Naive B cell (primary cell): ENCODE measurements at places on chromosomes 11 and 22. TPM values are rescaled to one million over a fixed set of nuclear protein-coding genes. Genes with fewer than 3 reads are reported as not detected.

The MUC5AC gene
- not detected for polyA plus RNA-seq

The DEPDC7 gene
- not detected for polyA plus RNA-seq

The SLC22A9 gene
- not detected for polyA plus RNA-seq

The DNHD1 gene
- 2.0 TPM for polyA plus RNA-seq

The PRR33 gene
- 0.08 TPM for polyA plus RNA-seq

The APOC3 gene
- not detected for polyA plus RNA-seq

The RRP8 gene
- 20.5 TPM for polyA plus RNA-seq

The MFRP gene
- not detected for polyA plus RNA-seq

The USP2 gene
- polyA plus RNA-seq: not detected

The SEPTIN3 gene
- polyA plus RNA-seq: not detected

The SAA1 gene
- not detected for polyA plus RNA-seq

The LRP4 gene
- polyA plus RNA-seq: not detected

The SCUBE2 gene
- polyA plus RNA-seq: not detected

The MMP27 gene
- not detected for polyA plus RNA-seq

The GLB1L2 gene
- 0.09 TPM for polyA plus RNA-seq

The POU2F3 gene
- polyA plus RNA-seq: not detected

The FAM180B gene
- polyA plus RNA-seq: not detected

The FOSL1 gene
- not detected for polyA plus RNA-seq

The NRIP3 gene
- not detected for polyA plus RNA-seq

The OR52M1 gene
- polyA plus RNA-seq: not detected

The ZNF280A gene
- polyA plus RNA-seq: not detected

The ACTN3 gene
- polyA plus RNA-seq: not detected

The SMIM35 gene
- polyA plus RNA-seq: 0.77 TPM

The CASP4 gene
- polyA plus RNA-seq: 134 TPM

The FUT4 gene
- 1.2 TPM for polyA plus RNA-seq

The FAM111B gene
- 10.9 TPM for polyA plus RNA-seq

The SYT13 gene
- polyA plus RNA-seq: not detected
